ENCODE measurements at places on chromosomes 6 and 20. TPM values are rescaled to one million over a fixed set of nuclear protein-coding genes. Genes with fewer than 3 reads are reported as not detected.
A peak's percentile ranks its signal among the peaks of the same experiment; 100 is the strongest.

DNA sequence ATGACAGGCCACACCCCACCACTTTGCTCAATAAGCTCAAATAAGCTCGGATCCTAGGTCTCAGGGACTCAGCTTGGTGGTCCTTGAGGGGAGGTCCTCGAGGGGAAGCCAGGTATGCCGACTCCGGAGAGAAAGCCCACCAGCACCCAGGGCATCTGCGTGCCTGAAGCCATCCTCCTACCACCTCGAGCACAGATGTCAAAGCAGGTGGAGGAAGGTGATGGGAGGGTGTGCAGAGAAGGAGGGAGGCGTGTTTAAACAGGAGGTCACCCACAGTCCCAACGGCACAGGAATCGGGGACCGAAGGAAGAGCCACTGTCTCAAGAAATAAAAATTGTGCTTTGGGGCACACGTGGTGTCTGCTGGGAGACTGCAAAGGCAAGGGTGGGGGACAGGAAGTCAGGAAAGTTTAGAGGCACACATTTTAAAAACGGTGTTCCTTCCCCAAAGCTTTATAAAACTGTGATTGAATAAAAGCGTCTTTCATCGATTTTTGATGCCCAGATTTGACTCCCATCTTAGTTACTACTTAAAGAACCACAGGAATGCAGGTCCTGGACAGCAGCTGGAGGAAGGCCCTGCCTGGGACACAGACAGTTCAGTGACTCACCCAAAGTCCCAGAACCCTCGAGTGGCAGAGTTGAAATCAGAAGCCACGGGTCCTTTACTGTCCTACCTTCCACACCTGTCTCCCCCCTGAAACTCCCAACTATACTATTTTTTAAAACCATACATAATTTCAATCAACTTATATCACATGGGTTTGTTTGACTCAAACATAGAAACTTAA is 221.0 kb upstream of the PDE10A start:
- H3K4me1 ChIP-seq: no peaks in the 10 kb centered on the region
- no peak overlapping the region for H3K4me3 ChIP-seq
- peaks cover 15% of the 10 kb centered on the region for H3K27me3 ChIP-seq
- H3K27ac ChIP-seq: no peak overlapping the region

Gene ELOVL4
- total RNA-seq: 1.6 TPM

Gene PHACTR1
- 2.6 TPM for total RNA-seq

DNA sequence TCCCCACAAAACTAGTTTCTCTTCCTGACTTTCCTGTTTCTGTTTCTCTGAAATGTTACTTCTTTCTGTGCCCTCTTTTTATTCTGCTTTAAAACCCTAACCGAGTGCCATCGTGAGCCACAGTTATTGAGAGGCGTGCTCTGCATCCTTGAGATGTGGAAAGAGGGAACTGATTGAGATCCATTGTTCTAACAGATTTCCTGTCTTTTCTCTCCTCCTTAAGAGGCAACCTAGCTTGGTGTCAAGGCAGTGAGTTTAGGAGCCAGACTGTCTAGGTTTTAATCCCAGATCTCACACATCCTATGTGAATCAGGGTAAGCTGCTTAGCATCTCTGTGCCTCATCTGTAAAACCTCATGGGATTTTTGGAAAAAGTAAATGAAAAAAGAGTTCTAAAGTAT is 57.5 kb downstream of the SNX9 start:
- no peaks in the 10 kb centered on the region for H3K27me3 ChIP-seq
- no peaks in the 10 kb centered on the region for H3K36me3 ChIP-seq
- no peak for DNase-seq

DNA sequence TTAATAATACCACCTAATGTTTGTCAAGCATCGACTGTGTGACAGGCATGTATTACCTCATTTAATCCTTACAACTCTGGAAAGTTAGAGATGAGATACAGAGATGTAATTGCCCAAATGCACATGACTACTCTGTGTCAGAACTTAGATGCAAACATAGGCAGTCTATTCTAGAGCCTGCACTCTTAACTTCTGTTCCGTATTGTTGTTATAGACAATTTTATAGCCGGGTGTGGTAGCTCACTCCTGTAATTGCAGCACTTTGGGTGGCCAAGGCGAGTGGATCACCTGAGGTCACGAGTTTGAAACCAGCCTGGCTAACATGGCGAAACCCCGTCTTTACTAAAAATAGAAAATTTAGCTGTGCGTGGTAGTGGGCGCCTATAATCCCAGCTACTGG is 15.0 kb downstream of the IFT52 start:
- no peak for DNase-seq
- no peaks in the 10 kb centered on the region for H3K36me3 ChIP-seq
- no peaks in the 10 kb centered on the region for H3K27me3 ChIP-seq
- no peaks in the 10 kb centered on the region for H3K4me1 ChIP-seq
- no peak overlapping the region for H3K27ac ChIP-seq
- H3K4me3 ChIP-seq: no peak overlapping the region

DNA sequence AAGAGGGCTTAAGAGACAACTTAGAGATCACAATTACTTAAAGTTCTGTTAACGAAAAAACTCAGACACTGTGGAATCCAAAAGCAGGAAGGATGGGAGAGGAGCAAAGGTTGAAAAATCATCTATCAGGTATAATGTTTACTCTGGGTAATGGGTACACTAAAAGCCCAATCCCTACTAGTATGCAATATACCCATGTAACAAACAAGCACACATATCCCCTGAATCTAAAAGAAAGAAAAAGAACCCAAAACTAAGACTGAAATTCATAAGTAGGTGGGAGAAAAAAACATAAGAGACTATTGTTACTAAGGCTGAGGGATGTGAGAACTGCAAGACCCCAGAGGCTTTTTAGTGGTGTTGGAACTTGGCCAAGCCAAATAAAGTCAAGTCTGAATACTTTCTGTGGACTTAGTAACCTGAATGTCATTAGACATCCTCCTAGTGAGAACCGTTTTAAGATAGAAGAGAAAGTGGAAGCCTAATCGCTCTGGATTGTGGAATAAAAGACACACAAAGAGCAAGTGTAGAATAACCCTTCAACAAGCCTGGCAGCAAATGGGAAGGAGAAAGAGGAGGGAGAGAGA is 189.4 kb upstream of the RNF217 start:
- no peaks in the 10 kb centered on the region for H3K36me3 ChIP-seq
- DNase-seq: no peak
- H3K4me1 ChIP-seq: no peaks in the 10 kb centered on the region

Gene BYSL
- 3.6 TPM for total RNA-seq

DNA sequence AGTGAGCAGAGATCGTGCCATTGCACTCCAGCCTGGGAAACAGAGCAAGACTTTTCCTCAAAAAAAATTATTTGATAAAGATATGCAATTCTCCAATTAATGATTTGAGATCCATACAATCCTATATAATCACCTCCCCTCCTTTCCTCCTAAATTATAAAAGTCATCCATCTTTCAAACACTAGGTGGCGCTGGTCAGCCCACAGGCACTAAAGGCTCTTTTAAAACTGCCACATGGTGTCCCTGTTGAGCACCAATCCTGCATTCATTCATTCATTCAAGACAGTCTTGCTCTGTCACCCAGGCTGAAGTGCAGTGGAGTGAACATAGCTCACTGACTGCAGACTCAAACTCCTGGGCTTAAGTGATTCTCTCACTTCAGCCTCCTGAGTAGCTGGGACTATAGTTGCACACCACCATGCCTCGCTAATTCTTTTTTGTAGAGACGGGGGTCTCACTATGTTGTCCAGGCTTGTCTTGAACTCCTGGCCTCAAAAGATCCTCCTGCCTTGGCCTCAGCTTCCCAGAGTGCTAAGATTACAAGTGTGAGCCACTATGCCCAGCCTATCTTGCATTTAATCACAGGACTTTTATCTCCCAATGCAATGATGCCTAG is 58.7 kb upstream of the SLC2A12 start:
- no peak overlapping the region for H3K27ac ChIP-seq
- H3K4me3 ChIP-seq: no peak overlapping the region
- peaks cover 18% of the 10 kb centered on the region for H3K27me3 ChIP-seq
- peak; percentile 23 for DNase-seq

- peak overlapping the region; percentile 52 for H3K27ac ChIP-seq
- H3K36me3 ChIP-seq: no peaks in the 10 kb centered on the region
- H3K27me3 ChIP-seq: no peaks in the 10 kb centered on the region
- peaks cover 36% of the 10 kb centered on the region for H3K4me1 ChIP-seq
- peak; percentile 25 for DNase-seq
These were observed 53.0 kb downstream of the ADAT2 start for GRCh38 chr6:143397227-143398222.

GRCh38 chr6:39313526-39314272 is 520 bp downstream of the KCNK17 start:
- H3K27me3 ChIP-seq: no peaks in the 10 kb centered on the region
- H3K4me3 ChIP-seq: peak overlapping the region; percentile 38
- no peak for DNase-seq
- H3K4me1 ChIP-seq: peaks cover 17% of the 10 kb centered on the region

- peaks cover 53% of the 10 kb centered on the region for H3K4me1 ChIP-seq
- no peaks in the 10 kb centered on the region for H3K27me3 ChIP-seq
- no peaks in the 10 kb centered on the region for H3K36me3 ChIP-seq
- H3K4me3 ChIP-seq: peak overlapping the region; percentile 83
These were observed 1.3 kb downstream of the DIDO1 start for GRCh38 chr20:62925076-62925419.

DNA sequence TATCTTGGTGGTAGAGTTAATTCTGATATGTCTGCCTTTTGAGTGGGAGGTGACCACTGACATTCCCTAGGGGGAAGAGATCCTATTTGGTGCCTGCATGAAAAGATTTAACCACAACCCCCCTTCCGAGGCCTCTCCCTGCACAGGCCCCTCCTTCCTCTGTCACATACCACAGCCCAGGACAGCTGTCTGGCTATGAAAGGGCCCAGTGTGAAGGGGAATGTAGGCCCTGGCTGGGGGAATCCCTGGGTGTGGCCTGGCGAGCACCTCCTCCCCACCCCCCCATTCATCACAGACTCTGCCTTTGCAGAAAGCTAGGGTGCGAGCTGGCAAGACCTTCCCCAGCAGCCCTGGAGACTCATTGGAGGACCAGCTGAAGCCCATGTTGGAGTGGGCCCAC is 27.4 kb upstream of the MAPRE1 start:
- H3K4me1 ChIP-seq: peaks cover 22% of the 10 kb centered on the region
- H3K36me3 ChIP-seq: no peaks in the 10 kb centered on the region
- H3K27me3 ChIP-seq: no peaks in the 10 kb centered on the region
- H3K27ac ChIP-seq: peak overlapping the region; percentile 66

GRCh38 chr6:109243863-109244825 is 138.1 kb downstream of the CD164 start:
- no peaks in the 10 kb centered on the region for H3K27me3 ChIP-seq
- DNase-seq: no peak
- H3K36me3 ChIP-seq: no peaks in the 10 kb centered on the region
- no peak overlapping the region for H3K4me3 ChIP-seq
- H3K27ac ChIP-seq: no peak overlapping the region

GRCh38 chr6:14016935-14017625 is 92.3 kb downstream of the RNF182 start:
- no peaks in the 10 kb centered on the region for H3K36me3 ChIP-seq
- H3K27me3 ChIP-seq: peaks cover 19% of the 10 kb centered on the region
- H3K4me1 ChIP-seq: no peaks in the 10 kb centered on the region
- H3K27ac ChIP-seq: no peak overlapping the region
- no peak for DNase-seq

DNA sequence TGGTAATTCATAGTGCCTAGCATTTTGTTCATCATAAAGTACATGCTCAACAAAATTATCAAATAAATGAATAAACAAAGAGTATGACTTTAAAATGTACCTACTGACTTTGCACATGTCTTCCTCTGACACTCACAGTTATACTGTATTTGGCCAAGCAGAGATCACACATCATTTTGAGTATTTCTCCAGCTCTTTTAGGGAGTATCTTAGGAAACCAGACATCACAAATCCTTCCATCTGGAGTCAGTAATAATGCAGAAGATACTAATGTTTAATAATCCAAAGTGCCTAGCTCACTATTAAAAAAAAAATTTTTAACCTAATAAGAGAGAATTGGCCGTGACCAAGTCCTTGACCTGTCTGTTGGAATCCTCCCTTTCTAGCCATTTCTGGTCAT is 154.6 kb downstream of the ZNF217 start:
- H3K4me3 ChIP-seq: no peak overlapping the region
- H3K36me3 ChIP-seq: no peaks in the 10 kb centered on the region
- DNase-seq: no peak
- peaks cover 10% of the 10 kb centered on the region for H3K27me3 ChIP-seq

Gene KHDC1
- 1.1 TPM for total RNA-seq

- DNase-seq: peak; percentile 4
- no peaks in the 10 kb centered on the region for H3K36me3 ChIP-seq
- H3K4me3 ChIP-seq: no peak overlapping the region
- H3K4me1 ChIP-seq: no peaks in the 10 kb centered on the region
- no peaks in the 10 kb centered on the region for H3K27me3 ChIP-seq
- no peak overlapping the region for H3K27ac ChIP-seq
These were observed 116.3 kb upstream of the CHD6 start for GRCh38 chr20:41734506-41734945.

GRCh38 chr20:47300071-47300470 is 56.4 kb downstream of the ZMYND8 start:
- no peaks in the 10 kb centered on the region for H3K4me1 ChIP-seq
- H3K4me3 ChIP-seq: no peak overlapping the region
- DNase-seq: no peak
- H3K27ac ChIP-seq: no peak overlapping the region

Gene OLIG3
- total RNA-seq: not detected

Gene WFDC6
- total RNA-seq: not detected

DNA sequence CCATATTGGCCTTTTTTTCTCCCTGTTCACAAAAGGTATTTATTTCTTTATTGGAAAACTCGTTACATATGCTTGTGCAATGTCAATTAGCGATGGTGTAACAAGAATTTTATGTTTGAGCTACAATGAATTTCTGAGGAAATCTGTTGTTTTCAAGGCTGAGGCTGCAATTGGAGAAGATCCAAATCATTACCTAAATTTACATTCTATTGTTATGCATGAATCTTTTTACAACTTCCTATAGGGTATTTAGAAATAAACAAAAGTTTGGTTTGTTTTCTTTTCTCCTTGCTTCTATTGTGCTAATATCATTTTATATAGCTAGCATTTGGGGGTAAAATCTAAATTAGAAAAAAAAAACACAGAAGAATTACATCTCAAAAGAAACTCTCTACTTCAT is 34.7 kb upstream of the NKAIN2 start:
- no peak overlapping the region for H3K27ac ChIP-seq
- no peaks in the 10 kb centered on the region for H3K27me3 ChIP-seq
- DNase-seq: no peak
- H3K36me3 ChIP-seq: no peaks in the 10 kb centered on the region

Gene PDRG1
- 8.8 TPM for total RNA-seq

- H3K27ac ChIP-seq: no peak overlapping the region
- DNase-seq: no peak
- peaks cover 4% of the 10 kb centered on the region for H3K4me1 ChIP-seq
- H3K4me3 ChIP-seq: peak overlapping the region; percentile 19
These were observed 42.0 kb downstream of the PTPRK start for GRCh38 chr6:128478230-128479047.

DNA sequence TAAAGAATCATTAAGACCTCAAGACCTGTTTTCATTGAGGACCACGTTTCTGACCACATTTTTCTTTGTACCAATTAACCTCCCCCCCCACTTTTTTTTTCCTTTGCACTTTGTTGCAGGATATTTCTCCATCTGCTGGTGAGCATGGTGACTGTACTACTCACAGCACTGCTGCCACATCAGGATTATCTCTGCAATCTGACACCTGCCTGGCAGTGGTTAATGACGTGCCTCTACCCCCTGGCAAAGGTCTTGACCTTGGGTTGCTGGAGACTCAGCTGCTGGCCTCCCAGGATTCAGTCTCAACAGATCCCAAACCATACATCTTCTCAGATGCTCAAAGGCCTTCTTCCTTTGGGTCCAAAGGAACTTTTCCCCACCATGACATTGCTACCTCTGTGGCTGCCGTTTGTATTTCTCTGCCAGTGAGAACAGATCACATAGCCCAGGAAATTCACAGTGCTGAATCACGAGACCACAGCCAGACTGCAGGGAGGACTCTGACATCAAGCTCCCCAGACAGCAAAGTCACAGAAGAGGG is 46.6 kb upstream of the EDN3 start:
- H3K36me3 ChIP-seq: peaks cover 43% of the 10 kb centered on the region
- peak; percentile 6 for DNase-seq
- no peaks in the 10 kb centered on the region for H3K27me3 ChIP-seq
- peak overlapping the region; percentile 55 for H3K27ac ChIP-seq
